Activated CD4-positive, alpha-beta T cell treated with anti-CD3 and anti-CD28 coated beads, Interleukin-2, Interleukin-4, amounts not matched to agents 100 ng/mL and 50 ng/mL, durations not matched to agents 16 hours and 8 hours (primary cell): ENCODE measurements at places on chromosomes 5 and 9.

GRCh38 chr9:30348904-30349303 is 2035.5 kb upstream of the ACO1 start:
- no peak for DNase-seq

- DNase-seq = no peak
Measured at GRCh38 chr5:157469687-157470086, 9.7 kb downstream of the NIPAL4 start.

GRCh38 chr5:12313602-12314001 is 409.4 kb upstream of the CTNND2 start:
- no peak for DNase-seq

DNA sequence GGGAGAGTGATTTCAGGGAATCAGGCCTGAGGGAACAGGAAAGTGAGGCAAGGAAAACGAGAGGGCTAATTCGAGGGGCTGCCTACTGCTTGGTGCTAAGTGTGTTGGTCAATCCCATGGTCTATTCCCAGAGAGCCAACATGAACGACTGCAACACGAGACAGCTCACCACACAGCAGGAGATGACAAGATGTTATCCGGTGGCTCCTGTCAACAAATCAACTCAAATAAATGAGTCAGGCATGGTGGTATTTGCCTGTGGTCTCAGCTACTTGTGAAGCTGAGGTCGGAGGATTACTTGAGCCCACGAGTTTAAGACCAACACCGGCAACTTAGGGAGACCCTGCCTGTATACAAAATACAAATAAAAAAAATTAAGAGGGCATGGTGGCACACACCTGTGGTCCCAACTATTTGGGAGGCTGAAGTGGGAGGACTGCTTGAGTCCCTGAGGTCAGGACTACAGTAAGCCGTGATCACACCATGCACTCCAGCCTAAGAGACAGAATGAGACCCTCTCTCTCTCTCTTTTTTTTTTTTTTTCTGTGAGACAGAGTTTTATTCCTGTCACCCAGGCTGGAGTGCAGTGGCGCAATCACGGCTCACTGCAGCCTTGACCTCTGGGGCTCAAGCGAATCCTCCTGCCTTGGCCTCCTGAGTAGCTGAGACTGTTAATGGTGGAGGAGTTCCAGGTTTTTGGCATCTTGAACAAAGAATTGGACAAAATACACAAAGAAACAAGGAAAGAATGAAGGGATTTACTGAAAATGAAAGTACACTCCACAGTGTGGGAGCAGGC is 9.0 kb upstream of the FAF2 start:
- no peak for DNase-seq

GRCh38 chr9:13939701-13940490 is 374.0 kb downstream of the NFIB start:
- DNase-seq = no peak

DNA sequence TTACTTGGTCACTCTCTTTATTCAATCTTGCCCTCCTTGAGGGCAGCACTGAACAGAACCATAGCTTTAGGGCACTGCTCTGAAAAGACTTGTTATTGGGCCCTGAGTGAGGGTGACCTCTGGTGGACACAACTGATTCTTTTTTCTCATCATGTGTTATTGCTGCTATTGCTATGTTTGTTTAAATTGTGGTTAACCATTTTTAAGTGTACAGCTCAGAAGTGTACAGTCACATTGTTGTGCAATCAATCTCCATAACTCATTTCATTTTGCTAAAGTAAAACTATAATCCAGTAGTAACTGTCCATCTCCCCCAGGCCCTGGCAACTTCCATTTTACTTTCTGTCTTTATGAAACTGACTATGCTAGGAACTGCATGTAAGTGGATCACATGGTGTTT is 351.1 kb upstream of the RIOK2 start:
- peak; percentile 24 for DNase-seq

- DNase-seq = no peak
Measured at GRCh38 chr5:126914801-126915436, 115.4 kb downstream of the MARCHF3 start.

DNA sequence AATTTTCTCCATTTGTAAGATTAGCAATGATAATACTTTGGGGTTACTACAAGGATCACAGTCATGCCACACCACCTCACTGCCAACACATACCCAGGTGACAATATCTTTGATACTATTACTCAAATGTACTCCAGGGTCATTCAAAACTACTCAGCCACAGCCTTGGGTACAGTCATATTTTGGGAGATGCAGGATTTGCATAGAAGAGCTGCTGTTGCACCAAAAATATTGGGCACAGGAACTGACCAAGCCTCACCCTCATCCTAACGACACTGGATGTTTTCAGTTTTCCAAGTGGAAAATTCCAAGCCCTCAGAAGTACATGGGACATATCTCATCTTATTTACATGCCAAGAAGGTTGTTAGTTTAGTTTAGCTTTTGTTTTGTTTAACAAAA is 120.9 kb upstream of the C6 start:
- no peak for DNase-seq

DNA sequence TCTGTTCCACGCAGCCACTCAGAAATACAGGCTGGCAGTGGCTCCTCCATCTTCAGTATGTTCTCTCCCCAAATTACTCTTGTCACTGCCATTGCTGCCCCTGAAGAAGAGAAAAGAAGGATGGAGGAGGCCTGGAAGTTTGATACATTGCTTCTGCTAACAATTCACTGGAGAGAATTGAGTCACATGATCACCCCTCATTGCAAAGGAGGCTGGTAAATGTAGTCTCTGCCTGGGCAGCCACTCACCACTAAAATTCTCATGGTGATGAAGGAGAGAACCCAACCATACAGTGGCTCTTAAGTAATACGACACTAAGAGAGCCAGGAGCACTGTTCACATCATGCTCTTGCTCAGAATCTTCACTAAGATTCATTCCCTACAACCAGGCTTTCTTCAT is 112.0 kb downstream of the DOCK8 start:
- no peak for DNase-seq

DNA sequence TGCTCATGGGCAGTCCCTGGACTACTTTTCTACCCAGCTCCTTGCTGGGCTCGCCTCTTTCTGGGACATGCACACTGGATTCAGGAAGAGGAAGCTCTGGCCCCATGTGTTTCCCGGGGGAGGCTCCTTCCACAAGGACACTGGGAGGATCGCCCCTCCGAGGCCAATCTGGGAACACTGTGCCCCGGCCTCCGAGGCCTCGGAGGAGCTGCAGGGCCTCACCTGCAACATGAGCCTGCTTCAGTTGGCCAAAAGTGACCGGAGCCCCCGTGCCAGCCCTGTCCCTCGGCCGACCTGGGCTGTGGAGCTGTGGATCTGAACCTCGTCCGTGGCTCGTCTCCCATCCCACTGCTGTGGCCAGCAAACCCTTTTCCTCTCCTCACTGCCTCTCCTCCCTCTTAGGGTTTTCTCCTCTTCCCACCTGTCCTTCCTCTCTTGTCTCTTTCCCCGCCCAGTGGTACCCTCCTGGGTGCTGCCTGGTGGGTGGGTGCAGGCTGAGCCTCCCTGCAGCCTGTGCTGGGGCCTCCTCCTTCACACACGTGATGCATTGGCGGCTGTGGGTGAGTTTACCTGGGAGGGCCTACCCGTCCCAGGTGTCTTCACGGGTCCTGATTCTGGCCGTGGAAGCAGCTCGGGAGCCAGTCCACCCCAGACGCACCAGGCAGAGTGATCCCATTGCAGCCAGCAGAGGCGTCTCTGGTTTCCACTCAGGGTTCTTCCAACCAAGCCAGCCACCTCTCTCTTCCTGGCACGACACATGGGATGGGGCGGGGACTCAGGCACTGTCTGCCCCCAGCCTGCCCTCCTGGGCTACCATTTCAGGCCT is 241.8 kb downstream of the CACNA1B start:
- no peak for DNase-seq

DNA sequence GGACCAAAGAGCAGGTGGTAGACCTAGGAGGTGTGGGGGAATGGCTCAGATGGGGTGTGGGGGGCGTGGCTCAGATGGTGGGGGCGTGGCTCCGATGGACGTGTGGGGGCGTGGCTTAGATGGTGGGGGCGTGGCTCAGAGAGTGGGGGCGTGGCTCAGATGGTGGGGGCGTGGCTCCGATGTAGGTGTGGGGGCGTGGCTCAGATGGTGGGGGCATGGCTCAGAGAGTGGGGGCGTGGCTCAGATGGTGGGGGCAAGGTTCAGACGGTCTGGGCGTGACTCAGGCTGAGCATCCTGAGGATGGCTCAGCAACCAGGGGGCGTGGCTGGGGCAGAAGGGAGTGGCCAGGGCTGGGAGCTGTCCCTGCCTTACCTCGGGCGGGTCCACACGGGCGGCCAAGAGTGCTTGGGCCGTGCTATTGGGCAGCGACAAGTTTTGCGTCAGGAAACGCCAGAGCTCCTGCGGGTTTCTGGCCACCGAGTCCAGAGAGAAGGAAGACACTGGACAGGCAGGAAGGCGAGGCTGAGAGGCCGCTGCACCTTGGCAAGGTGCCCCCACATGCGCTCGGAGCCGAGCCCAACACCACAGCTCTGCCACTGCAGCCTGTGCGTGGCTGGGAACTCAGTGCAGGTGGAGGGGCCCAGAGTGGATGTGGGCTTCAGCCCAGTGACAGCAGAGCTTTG is 5.9 kb downstream of the ABCA2 start:
- peak; percentile 80 for DNase-seq

GRCh38 chr5:136979131-136979530 is 520.0 kb downstream of the SPOCK1 start:
- DNase-seq = no peak

DNA sequence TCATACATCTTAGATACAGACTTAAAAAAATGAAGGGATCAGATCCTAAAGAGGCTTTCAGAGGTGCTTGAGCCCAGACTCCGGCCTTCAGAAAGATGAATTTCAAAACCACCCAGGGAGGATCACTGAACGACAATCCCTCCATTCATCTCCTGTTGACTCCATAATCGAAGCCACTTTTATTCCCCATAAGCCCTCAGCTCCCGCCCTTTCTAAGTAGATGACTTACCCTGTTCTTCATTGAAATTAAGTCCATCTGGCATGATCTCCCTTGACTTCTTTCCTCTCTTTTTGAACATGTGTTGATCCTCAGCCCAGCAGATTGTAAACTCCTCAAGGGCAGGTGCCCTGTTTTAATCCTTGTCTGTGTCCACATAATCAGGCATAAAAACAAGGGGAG is 50.8 kb upstream of the ASTN2 start:
- DNase-seq = no peak

DNA sequence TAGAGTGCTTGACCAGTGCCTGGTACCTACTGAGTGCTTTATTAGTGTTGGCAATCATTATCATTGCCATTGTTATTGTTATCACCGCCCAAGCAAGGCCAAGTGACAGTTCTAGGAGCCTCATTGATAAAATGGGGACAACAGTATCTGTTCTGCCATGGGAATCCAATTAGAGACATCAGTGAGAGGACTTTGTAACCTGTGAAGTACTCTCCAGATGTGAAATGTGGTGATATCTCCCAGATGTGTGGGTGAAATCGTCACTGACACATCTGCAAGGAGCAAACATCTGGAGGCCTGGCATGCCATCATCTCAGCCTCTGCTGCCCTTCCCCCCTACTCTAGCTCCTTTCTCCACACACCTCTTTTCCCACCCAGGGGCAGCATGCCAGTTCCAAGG is 260.8 kb downstream of the PAPPA start:
- DNase-seq = no peak

GRCh38 chr9:80440724-80441123 is 869.0 kb downstream of the TLE4 start:
- DNase-seq = no peak

GRCh38 chr9:129490583-129491486 is 130.1 kb downstream of the C9orf50 start:
- no peak for DNase-seq

GRCh38 chr9:108015690-108016089 is 526.1 kb upstream of the KLF4 start:
- DNase-seq = no peak
